ENCODE measurements at places on chromosomes 11 and 22. TPM values are rescaled to one million over a fixed set of nuclear protein-coding genes. Genes with fewer than 3 reads are reported as not detected.

- peaks cover 17% of the 10 kb centered on the region for H3K4me1 ChIP-seq
- DNase-seq = no peak
- no peak overlapping the region for H3K27ac ChIP-seq
Measured at GRCh38 chr22:27097933-27098332, 440.5 kb downstream of the MIAT start.

DNA sequence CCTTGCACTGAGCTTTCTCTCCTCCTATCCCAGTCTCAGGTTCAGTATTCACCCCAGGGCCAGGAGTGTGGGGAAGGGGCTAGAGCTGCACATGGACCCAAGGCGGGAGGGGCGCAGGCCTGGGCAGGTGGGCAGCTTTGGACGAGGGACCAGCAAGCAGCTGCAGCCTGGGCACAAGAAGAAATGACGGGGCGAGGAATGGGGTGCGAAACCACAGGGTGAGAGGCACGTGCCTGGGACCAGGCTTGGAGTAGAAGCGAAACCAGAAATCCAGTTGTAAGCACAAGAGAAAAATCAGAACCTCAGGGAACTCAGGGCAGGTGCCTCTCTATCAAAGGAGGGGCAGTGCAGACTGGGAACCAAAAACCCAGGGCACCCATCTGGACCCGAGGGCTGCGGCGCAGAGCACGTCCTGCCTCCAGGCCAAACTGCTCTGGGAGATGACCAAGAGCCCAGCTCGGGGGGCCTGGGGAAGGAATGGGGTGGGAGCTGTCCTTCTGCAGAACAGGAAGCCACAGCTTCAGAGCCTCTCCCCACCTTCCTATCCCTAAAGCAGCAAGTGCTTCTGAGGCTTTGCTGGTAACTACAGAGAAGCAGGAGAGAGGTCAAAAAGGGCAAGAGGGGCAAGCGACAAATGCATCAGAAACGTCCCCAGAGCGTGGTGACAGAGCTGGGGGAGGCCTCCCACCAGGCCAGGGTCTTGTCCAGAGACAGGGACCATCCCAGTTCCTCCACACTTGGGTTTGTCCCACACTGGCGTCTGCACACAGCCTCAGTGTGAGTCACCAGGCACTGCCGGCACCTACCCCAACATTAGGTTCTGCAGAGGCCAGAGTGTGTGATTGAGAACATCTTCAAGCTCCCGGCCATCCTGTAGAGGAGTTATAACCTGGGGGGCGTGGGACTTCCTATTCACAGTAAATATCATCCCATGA, 18.3 kb upstream of the TMPRSS4 start:
- DNase-seq = no peak
- no peaks in the 10 kb centered on the region for H3K4me1 ChIP-seq
- H3K27ac ChIP-seq = no peak overlapping the region
- H3K27me3 ChIP-seq = peaks cover 3% of the 10 kb centered on the region
- H3K36me3 ChIP-seq = no peaks in the 10 kb centered on the region

Gene KCNE3
- total RNA-seq = 18.6 TPM

DNA sequence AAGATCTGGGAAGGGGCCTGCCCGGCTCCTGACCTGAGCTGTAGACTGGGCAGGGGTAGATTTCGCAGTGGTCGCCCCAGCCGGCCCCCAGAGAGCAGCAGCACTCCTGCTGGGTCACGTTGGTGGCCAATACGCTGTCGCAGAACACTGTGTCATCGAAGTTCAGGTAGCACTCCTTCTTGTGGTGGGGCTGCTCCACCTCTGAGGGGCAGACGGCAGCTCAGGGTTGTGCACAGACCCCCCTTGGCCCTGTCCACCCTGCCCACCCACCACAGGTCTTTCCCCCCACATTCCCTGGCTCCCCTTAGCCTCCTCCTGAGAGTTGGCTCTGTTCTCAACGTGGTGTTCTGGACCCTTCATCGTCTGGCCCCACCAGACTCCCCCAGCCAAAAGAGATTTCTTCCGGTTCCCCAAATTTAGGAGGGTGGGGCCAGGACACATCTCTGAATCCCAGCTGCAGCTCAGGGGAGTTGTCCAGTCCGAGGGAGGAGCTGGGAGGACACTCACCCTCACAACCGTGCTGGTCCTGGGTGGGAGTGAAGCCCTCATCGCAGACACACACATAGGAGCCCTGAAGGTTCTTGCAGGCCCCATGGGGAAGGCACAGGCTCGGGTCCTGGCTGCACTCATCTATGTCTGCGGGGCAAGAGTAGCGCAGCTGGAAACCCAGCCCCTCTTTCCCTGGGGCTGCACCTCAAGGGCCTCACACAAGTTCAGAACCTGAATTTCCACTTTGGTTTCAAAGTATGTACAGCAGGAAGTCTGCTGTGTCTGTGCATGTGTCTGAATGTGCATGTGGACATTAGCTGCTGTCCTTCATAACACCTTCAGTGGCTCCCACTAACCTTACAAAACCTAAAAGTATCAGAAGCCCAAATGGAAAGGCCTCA, 16.5 kb downstream of the SCYL1 start:
- no peak for DNase-seq
- H3K4me3 ChIP-seq = no peak overlapping the region
- peaks cover 24% of the 10 kb centered on the region for H3K4me1 ChIP-seq

DNA sequence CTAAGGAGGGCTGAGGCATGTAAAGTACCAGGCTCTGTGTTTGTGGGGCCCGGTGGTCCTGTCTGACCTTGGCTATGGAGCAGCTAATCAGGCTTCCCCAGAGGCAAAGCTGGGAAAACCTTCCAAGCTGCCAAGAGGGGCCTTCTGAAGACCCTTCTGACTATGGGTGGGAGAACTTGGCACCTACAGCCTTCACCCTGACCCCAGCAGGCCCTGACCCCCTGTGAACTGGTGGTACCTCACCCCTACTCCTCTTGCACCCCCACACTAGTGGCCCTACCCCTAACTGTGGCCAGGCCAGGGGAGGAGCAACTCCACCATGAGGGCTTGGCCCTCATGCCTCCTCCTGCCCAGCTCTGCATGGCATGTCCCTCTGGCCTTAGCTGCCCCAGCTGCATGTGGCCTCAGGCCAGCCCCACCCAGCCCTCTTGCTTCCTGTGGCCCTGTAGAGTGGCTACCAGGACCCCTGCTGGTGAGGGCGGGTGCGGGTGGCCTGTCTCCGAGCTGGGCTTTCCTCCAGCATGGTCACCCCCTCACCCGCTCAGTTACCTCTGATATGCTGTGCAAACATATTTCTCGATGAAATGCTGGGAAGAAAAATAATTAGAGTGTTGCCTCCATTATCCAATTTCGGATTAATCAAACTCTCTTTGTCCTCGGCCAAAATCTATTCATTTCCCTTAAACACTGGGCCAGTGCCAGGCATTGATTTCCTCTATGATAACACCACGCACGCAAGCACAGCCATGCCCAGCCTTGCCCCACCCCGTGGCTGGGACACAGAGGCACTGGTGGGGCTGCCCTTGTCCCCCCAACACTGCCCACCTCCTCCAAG, 7.5 kb downstream of the GNAZ start:
- no peak overlapping the region for H3K27ac ChIP-seq
- peaks cover 7% of the 10 kb centered on the region for H3K4me1 ChIP-seq
- no peak for DNase-seq
- H3K27me3 ChIP-seq = no peaks in the 10 kb centered on the region

DNA sequence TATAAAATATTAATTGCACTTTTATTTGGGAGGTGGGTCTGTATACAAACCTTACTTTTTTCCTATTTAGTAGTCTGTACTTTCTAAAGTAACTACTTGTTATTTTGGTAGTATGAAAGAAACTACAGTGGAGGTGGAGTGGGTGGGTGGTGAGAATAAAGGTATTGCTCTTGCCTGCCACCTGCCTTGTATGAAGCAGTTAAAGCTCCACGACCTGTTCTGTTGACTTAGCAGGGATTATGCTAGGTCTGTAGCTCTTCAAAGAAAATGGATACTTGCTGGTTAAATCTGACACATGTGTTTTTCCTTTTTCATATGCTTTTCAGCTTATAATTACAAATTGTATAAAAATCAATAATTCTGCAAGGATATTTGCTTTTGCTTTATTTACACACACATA, 111.9 kb downstream of the EHF start:
- no peaks in the 10 kb centered on the region for H3K27me3 ChIP-seq
- H3K27ac ChIP-seq = no peak overlapping the region
- H3K4me3 ChIP-seq = no peak overlapping the region
- DNase-seq = no peak
- H3K36me3 ChIP-seq = no peaks in the 10 kb centered on the region

Gene PPP6R3
- 108 TPM for total RNA-seq

DNA sequence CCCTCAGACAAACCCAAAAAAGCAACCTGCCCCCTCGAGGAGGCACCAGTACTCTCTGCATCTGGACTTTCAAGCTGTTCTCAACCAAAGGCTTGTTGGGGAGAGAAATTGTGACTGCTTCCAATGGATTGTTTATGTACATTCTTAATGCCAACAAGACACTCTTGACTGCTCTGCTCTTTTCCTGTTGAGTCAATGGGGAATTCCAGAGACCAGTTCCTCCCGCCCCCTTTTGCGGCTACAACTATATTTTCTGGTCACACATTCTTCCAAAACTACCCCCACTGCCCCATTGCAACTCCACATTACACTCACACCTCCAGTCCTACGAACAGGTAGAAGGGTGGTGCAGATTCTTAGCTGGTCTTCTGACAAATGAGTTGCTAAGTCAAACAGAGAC, 187.0 kb downstream of the DSCAML1 start:
- DNase-seq = no peak
- no peak overlapping the region for H3K27ac ChIP-seq
- H3K4me1 ChIP-seq = no peaks in the 10 kb centered on the region
- no peak overlapping the region for H3K4me3 ChIP-seq
- peaks cover 48% of the 10 kb centered on the region for H3K27me3 ChIP-seq

GRCh38 chr11:16346975-16347374, 9.4 kb downstream of the SOX6 start:
- peak; percentile 39 for DNase-seq
- no peak overlapping the region for H3K4me3 ChIP-seq
- H3K27me3 ChIP-seq = no peaks in the 10 kb centered on the region

DNA sequence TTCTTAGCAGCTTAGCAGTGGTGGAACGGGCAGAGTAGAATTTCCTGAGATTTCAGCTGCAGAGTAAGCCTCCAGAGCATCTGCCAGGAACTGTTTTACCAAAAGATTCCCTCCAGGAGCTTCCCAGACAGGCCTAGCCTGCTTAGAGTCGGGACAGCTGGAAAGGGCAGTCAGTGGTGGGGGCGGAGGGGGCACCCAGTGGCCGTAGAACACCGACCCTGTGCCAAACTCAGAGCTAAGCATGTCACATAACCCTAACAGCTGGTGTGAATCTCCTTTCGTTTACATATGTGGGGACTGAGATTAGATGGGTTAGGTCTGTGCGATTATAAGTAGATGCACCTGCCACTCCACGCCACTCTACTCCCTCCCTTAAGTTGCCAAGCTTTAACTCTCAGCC, 80.0 kb upstream of the CRTAM start:
- H3K4me3 ChIP-seq = no peak overlapping the region
- no peaks in the 10 kb centered on the region for H3K4me1 ChIP-seq
- no peaks in the 10 kb centered on the region for H3K27me3 ChIP-seq
- no peaks in the 10 kb centered on the region for H3K36me3 ChIP-seq
- no peak overlapping the region for H3K27ac ChIP-seq

GRCh38 chr11:43135966-43136534, 175.7 kb upstream of the API5 start:
- no peaks in the 10 kb centered on the region for H3K36me3 ChIP-seq
- H3K27ac ChIP-seq = no peak overlapping the region
- DNase-seq = peak; percentile 16
- no peaks in the 10 kb centered on the region for H3K27me3 ChIP-seq
- H3K4me1 ChIP-seq = no peaks in the 10 kb centered on the region
- no peak overlapping the region for H3K4me3 ChIP-seq

Gene SYT7
- 15.5 TPM for total RNA-seq

GRCh38 chr11:64887757-64888405, 9.5 kb upstream of the EHD1 start:
- H3K4me3 ChIP-seq = no peak overlapping the region
- H3K36me3 ChIP-seq = no peaks in the 10 kb centered on the region
- peak overlapping the region; percentile 92 for H3K27ac ChIP-seq
- peaks cover 38% of the 10 kb centered on the region for H3K4me1 ChIP-seq
- H3K27me3 ChIP-seq = no peaks in the 10 kb centered on the region

DNA sequence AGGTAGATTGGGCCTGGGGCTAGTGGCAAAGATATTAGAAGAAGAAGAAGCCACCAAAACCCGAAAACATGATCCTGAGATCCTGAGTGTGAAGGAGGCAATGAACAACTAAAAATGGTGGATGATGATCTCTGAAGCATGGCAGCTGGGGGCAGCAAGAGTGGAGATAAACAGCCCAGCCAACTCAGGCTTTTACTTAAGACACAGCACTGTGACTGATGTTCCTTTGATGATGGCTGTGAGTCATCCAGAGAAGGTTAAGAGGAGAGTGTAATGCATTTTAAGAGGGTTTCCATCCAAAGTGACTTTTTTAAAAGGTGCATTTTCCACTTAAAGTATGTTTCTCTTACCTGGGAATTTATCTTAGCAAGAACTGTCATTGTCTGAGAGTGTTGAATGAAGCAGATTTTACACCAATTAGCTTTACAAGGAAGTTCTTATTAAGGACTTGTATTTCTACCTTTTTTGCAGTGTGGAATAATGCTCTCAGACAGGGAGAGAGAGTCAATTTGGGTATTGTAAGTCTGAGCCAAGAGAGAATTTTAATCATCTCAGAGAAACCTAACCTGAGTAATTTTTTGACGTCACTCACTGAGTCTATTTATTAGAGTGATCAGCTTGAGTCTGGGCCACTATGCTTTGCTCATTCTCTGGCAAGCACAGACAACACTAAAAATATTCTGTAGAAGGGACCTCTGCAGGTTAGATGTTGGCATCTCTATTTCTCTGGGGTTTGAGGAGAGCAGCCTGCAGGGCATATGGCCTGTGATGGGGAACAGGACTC, 14.1 kb upstream of the CALCB start:
- H3K36me3 ChIP-seq = no peaks in the 10 kb centered on the region
- no peak for DNase-seq
- no peaks in the 10 kb centered on the region for H3K4me1 ChIP-seq

DNA sequence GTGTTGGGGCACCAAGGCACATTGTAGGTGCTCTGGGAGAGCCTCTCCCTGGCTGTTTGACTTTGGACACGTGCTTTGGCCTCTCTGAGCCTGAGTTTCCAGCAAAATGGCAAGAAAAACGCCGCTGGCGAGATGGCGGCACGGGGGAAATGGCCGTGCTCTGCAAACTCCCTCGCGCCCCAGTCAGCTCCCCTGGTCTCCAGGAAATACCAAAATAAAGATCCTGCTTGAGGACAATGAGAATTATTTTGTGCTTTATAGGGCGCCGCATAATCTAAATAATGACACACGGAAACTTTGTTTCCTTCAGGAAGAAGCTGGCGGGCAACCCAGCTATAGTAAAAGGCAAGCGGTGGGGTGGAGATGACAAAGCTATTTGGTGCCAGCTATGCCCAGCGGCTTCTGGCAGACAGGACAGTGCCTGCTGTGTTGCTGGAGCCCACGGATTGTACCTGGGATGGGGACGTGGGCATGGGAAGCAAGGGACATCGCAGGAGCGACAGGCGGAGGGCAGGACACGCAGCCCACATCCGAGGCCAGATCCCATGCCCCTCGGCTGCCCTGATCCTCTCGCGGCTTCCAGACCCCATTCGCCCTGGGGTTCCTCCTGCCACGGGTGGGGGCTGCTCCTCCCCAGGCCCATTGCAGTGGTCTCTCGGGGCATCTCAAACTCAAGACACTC, 26.3 kb upstream of the RFPL3 start:
- H3K4me1 ChIP-seq = no peaks in the 10 kb centered on the region
- no peak overlapping the region for H3K4me3 ChIP-seq
- no peaks in the 10 kb centered on the region for H3K36me3 ChIP-seq

GRCh38 chr11:118909619-118910308, 16.0 kb downstream of the BCL9L start:
- DNase-seq = no peak
- peaks cover 71% of the 10 kb centered on the region for H3K4me1 ChIP-seq
- no peaks in the 10 kb centered on the region for H3K36me3 ChIP-seq
- H3K4me3 ChIP-seq = peak overlapping the region; percentile 27
- peak overlapping the region; percentile 99 for H3K27ac ChIP-seq
